ENCODE measurements at places on chromosomes 11 and 22.

- no peak for DNase-seq
- H3K36me3 ChIP-seq, result peaks cover 69% of the 10 kb centered on the region
- H3K27me3 ChIP-seq, result no peaks in the 10 kb centered on the region
- no peak overlapping the region for H3K4me3 ChIP-seq
- no peak overlapping the region for H3K27ac ChIP-seq
These were observed 11.8 kb upstream of the CD59 start for GRCh38 chr11:33747979-33748378.

DNA sequence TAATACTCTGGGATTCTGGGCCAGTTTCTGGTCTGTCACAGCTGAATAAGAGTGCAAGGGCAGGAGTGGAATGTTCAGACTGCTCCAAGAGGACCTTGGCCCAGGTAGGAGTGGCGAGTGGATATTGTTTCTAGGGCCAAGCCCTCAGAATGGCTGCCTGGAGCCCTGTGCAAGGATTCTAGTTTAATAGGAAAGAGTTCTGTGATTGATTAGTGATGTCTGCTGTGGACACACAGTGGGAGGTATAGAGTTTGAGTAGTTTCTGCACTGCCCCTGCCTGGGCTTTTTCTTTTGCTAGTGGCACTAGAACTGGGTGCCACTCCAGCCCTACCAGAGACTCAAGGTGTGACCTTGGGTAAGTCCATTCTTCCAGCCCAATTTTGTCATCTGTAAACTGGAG is 9.7 kb upstream of the MPPED1 start:
- H3K4me1 ChIP-seq, result peaks cover 10% of the 10 kb centered on the region
- H3K27ac ChIP-seq, result no peak overlapping the region

DNA sequence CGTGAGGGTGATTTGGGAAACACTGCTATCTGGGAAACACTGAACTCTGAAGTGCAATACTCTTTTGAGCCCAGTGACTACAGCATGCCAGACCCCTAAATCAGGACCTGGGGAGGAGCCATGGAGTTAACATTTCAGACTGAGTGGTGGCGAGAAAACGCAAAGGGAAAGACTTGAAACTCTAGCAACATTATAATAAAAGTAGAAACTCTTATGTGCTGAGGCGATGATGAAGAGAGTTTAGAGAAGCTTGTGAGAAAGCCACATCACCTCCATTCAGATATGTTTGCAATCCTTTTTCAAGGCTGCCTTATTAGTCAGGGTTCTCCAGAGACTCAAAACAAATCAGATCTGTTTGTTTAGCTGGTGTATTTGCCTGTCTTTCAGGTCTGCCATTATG is 1.9 kb downstream of the FEN1 start:
- peaks cover 8% of the 10 kb centered on the region for H3K4me1 ChIP-seq
- no peak for DNase-seq
- H3K4me3 ChIP-seq, result no peak overlapping the region
- H3K27ac ChIP-seq, result no peak overlapping the region
- H3K36me3 ChIP-seq, result peaks cover 22% of the 10 kb centered on the region
- no peaks in the 10 kb centered on the region for H3K27me3 ChIP-seq

DNA sequence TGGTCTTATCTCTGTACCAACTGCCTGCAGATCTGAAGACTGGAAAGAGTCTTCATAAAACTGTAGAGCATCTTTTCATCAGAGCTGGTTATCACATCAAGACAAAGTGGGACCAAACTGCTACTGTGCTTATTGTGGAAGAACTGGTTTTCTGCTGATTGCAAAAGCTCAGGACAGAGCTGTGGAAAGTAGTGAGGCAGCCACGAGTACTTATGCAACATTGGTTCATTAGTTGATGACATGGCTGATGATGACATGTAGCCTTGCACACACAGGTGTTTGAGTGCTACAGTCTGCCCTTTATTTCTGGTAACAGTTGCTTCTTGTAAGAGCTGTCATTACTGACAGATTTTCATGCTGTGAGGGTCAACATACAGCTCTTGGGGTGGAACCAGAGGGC is 185.4 kb upstream of the GUCY1A2 start:
- H3K4me3 ChIP-seq, result no peak overlapping the region
- no peaks in the 10 kb centered on the region for H3K27me3 ChIP-seq
- DNase-seq, result no peak
- no peak overlapping the region for H3K27ac ChIP-seq

DNA sequence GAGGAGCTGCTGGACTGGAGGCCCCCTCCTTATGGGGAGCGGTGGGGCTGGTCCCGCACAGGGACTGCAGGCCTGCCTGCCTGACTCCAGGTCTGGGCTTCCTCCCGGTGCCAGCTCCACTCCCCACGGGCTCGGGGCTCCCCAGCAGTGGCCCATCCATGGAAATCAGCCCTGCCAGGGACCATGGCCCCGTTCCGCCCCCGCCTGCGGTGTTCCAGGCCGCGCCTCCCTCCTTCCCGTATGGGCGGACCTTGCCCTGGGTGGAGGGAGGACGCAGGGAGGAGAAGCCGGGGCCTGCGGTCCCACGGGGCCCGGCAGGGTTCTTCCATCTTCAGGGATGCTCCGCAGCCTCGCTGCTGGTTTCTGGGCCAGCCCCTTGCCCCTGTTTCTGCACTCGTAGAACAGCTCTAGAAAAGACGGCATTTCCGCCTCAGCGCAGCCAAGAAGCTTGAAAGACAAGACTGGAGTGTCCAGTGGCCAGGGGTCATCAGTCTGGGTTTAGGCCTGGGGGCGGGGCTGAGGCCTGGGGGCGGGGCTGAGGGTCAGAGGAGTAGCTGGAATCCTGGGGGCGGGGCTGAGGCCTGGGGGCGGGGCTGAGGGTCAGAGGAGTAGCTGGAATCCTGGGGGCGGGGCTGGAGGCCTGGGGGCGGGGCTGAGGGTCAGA is 1330.6 kb downstream of the BRD1 start:
- no peaks in the 10 kb centered on the region for H3K36me3 ChIP-seq
- H3K27me3 ChIP-seq, result no peaks in the 10 kb centered on the region
- no peak overlapping the region for H3K27ac ChIP-seq
- DNase-seq, result no peak

DNA sequence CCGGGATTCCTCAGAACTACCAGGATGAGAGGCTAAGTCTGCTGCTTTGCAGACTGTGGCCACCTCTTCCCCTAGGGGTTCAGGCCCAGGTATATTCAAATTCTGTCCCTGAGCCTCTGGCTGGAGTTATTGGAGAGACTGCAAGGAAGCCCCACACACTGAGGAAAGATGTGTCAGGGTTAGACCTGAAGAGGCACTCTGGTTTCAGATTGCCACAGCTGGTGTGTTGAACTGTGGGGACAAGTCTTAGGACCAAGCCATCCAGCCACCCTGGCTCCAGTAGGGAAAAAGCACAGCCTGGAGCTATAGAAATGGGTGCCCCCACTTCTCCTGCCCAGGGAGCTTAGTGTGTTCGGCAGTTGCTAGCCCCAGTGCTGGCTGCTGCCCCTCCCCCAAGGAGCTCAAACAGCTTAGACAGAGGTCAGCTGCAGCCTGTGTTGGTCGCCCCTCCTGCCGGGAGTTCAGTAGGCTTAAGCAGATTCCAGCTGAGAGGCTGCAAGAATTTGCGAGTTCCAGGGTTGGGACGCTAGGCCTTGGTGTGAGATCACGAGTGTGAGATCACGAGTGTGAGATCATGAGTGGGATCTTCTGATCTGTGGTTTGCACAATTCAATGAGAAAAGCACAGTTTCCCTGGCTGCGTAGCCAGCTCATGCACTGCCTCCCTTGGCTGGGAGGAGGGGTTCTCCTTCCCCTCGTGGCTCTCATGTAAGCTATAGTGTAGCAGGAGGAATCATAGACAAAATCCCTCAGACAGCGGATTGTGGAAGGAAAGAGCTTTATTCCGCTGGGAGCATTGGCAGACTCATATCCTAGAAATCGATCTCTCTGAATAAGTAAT is 552.1 kb upstream of the CHORDC1 start:
- H3K36me3 ChIP-seq, result no peaks in the 10 kb centered on the region
- H3K4me1 ChIP-seq, result no peaks in the 10 kb centered on the region
- no peaks in the 10 kb centered on the region for H3K27me3 ChIP-seq
- no peak for DNase-seq

- no peaks in the 10 kb centered on the region for H3K4me1 ChIP-seq
- no peaks in the 10 kb centered on the region for H3K27me3 ChIP-seq
- no peak for DNase-seq
- no peak overlapping the region for H3K27ac ChIP-seq
- no peaks in the 10 kb centered on the region for H3K36me3 ChIP-seq
These were observed 2.3 kb downstream of the LSP1 start for GRCh38 chr11:1854949-1855885.

DNA sequence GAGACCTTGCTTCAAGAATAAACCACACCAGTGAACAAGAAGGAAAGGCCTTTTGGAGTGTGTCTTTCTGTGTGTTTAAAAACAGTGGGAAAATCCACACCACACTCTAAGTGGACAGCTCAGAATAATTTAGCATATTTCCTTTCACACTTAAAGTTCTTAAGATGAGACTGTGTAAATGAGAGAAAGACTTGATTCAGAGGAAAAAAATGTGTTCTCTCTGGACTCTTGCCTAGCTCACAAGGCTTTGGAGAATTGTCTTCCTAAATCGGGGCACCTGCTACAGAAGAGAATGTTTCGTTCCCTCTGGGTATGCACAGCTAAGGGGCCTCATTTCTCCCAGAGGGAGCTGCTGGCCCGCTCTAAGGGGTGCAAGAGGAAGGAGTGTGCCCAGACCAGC is 28.4 kb upstream of the CRTAM start:
- H3K4me3 ChIP-seq, result no peak overlapping the region
- H3K27ac ChIP-seq, result peak overlapping the region; percentile 29
- H3K4me1 ChIP-seq, result peaks cover 18% of the 10 kb centered on the region
- DNase-seq, result no peak

DNA sequence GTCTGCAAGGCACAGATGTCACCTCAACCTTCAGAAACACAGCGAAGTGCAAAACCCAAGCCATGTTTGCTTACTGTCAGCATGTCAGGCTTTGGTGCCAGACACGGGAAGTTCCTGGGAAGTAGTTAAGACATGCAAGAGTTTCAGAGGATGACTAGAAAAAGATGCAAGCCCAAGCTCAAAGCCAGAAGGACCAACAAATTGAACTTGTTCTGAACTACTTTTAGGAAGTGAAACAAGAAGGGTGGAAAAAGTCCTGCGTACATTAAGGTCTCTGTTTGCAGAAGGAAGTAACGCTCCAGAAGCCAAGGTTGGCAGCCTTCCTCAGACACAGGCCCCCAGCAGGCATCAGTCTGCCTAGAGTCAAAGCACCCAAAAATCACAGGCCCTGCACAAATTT is 2.6 kb downstream of the AP1B1 start:
- H3K27me3 ChIP-seq, result no peaks in the 10 kb centered on the region
- no peak overlapping the region for H3K4me3 ChIP-seq
- H3K36me3 ChIP-seq, result peaks cover 19% of the 10 kb centered on the region
- H3K4me1 ChIP-seq, result peaks cover 19% of the 10 kb centered on the region
- H3K27ac ChIP-seq, result peak overlapping the region; percentile 21
- DNase-seq, result no peak

DNA sequence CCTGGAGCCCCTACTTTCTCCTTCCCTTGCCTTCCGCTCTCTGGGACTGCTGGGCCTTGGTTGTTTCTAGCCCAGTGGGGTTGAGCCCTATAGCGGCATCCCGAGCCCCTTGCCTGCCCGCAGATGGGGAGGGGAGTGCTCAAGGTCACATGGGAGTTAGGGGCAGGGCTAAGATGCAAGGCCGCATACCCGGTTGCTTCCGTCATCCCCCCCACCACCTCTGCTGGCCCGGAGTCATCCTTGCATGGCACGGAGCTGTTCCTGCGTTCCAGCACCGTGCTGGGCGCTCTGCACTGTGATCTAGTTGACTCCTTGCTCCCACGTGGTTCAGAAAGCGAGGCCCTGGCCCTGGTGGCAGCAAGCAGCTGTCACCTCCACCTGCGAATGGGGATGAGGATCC is 18.0 kb downstream of the FLRT1 start:
- H3K36me3 ChIP-seq, result peaks cover 6% of the 10 kb centered on the region
- H3K27ac ChIP-seq, result no peak overlapping the region
- no peak overlapping the region for H3K4me3 ChIP-seq
- DNase-seq, result no peak

- DNase-seq, result no peak
- H3K27ac ChIP-seq, result no peak overlapping the region
- H3K4me3 ChIP-seq, result no peak overlapping the region
- no peaks in the 10 kb centered on the region for H3K4me1 ChIP-seq
- H3K27me3 ChIP-seq, result no peaks in the 10 kb centered on the region
These were observed 541.4 kb downstream of the BRD1 start for GRCh38 chr22:49286181-49286760.

DNA sequence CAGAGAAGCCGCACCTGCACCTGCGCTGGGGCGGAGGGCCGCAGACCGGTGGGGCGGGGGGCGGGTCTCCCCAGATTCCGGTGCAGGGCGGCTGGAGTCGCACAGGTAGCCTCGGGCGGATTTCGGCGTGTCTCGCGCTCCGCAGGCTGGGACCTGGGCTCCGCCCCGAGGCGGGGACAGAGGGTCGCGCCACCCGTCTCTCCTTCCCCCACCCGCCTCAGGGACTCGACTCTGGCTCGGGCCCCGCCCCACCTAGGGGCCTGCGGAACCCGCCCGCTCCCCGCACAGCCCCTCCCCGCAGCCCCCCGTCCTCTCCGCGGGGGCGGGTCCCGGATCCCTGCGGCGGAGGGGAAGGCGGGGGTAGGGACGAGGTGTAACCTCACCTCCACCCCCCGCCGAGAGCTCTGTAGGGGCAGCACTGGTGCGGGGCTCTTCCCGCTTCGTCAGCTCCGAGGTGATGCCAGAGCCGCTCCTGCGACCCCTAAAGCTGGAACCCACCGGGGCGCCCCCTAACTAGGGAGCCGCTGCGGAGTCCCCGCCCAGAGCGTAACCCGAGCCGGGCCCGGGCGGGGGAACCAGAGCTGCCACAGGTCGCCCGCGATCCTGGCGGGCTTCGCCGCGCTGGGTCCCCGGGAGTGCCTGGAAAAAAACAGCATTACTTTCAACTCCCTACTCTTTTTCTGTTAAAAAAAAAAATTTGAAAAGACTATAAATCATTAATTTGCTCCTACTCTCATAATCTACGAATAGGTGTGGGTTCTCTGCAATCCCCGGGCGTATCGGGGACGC is at the start of gene SLC29A2:
SLC29A2 (minus strand) TSS at position 134 of the 789 bp plus-strand sequence. CDS start 169 bp downstream, outside the sequence.
- peak; percentile 81 for DNase-seq
- H3K27me3 ChIP-seq, result no peaks in the 10 kb centered on the region
- H3K36me3 ChIP-seq, result peaks cover 8% of the 10 kb centered on the region
- H3K4me3 ChIP-seq, result peak within 1 kb of the TSS; percentile 76
- H3K27ac ChIP-seq, result no peak within 1 kb of the TSS

DNA sequence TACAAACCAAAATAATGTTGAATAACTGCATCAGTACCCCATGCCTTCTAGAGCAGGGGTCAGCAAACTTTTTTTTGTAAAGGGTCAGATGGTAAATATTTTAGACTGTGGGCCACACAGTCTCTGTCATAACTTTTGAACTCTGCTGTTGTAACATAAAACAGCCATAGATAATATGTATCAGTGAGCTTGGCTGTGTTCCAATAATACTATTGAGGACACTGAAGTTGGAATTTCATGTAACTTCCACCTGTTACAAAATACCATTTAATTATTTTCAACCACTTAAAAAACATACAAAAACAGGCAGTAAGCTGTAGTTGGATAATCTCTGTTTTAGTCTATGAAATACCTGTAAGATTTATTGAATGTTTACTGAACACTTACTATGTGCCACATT is 55.2 kb downstream of the PICALM start:
- DNase-seq, result no peak
- H3K36me3 ChIP-seq, result peaks cover 68% of the 10 kb centered on the region
- H3K4me3 ChIP-seq, result no peak overlapping the region
- no peaks in the 10 kb centered on the region for H3K27me3 ChIP-seq
- peaks cover 7% of the 10 kb centered on the region for H3K4me1 ChIP-seq

- no peak overlapping the region for H3K27ac ChIP-seq
- DNase-seq, result no peak
- H3K4me1 ChIP-seq, result no peaks in the 10 kb centered on the region
- peaks cover 26% of the 10 kb centered on the region for H3K27me3 ChIP-seq
- no peaks in the 10 kb centered on the region for H3K36me3 ChIP-seq
These were observed 525 bp downstream of the SLC22A12 start for GRCh38 chr11:64591257-64592233.
